Activated T-helper 9 cell treated with anti-CD3 and anti-CD28 coated beads, Interleukin-2, amount 50 U/mL, for 16 hours (primary cell): ENCODE measurements at places on chromosomes 6 and 20.

DNA sequence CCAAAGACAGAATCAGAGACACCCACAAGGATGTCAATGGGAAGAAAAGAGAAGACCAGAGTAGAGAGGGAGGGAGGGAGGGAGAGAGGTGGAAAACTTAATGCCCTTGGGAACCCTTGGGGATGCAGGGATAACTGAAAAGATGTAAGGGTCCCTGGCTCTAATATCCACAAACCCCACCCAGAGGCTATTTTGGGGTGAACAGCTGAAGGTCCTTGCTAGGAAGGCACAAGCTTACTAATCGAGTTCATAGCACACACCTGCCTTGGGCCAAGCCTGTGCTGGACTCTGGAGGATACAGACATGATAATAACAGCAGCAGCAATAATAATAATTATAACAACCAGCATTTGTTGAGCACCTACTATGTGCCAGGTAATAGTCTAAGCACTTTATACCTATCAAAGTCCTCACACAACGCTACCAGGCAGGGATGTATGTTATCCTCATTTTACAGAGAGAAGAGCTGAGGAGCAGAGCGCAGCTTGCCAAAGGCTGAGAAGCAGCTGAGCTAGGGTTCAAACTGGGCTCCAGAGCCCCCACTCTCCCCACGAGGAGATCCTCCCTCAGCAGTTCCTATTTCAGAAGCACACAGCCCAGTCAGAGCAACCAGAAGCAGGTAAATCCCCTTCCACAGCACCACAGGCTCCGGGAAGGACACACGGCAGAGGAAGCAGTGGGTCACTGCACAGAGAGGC lies 174.2 kb downstream of the ANKRD60 start:
- DNase-seq, result no peak

DNA sequence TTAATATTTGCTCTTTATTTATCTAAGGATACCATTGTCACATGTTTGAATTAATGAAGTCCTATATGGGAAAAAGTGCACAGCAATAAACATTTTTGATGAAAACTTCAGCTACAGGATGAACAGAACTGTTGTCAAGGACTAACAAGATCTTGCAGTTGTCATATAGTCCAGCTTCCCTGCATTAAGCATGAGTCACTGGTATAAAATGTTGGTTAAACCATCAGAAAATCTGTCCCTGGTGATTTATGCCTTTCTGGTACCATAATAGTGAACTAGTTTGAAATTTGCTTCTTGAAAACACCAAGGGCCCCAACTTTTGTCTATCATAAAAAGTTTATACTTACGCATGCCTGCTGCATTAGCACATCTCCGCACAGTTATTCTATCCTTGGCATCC lies 60.4 kb upstream of the RSPO3 start:
- DNase-seq, result no peak

DNA sequence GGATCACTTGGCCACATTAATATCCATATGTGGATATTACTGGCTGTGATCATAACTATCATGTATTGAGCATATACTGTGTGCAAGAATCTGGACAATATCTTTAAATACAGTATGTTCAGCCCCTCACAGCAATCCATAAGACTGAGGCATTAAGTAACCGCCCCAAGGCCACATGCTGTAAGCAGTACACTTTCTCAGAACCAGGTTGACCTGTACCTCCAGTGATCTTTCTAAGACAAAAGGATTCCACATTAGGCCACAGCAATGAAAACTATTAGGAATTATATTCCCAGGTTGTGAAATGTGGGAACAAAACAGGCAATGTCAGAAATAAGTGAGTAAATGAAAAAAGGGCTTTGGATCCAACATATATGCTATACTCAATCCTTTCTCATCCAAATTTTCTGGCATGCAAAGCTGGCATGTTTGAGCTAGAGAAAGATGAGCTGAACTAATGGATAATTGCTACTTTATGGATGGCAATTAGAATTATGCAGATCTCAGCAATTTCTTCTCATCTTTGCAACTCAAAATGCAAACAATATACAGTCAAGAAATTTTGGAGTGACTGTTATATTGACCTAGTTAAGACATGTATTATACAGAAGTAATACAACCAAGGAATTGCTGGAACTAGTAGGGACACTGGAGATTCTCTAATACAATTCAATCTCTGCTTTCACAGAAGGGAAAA lies 86.9 kb downstream of the KIF6 start:
- no peak for DNase-seq

- DNase-seq, result no peak
Observed at GRCh38 chr20:25239387-25240370, 8.2 kb upstream of the PYGB start.

GRCh38 chr6:73108949-73109348 lies 116.3 kb downstream of the KHDC1L start:
- DNase-seq, result no peak

- DNase-seq, result no peak
Observed at GRCh38 chr20:57940868-57941522, 231.2 kb upstream of the PMEPA1 start.
